Heart left ventricle (tissue), 16 donors: ENCODE measurements at places on chromosomes 4 and X. TPM values are rescaled to one million over a fixed set of nuclear protein-coding genes. Genes with fewer than 3 reads are reported as not detected.

The MAOB gene
- total RNA-seq, result 140 TPM

The ENPEP gene
- total RNA-seq, result 3.5 TPM

DNA sequence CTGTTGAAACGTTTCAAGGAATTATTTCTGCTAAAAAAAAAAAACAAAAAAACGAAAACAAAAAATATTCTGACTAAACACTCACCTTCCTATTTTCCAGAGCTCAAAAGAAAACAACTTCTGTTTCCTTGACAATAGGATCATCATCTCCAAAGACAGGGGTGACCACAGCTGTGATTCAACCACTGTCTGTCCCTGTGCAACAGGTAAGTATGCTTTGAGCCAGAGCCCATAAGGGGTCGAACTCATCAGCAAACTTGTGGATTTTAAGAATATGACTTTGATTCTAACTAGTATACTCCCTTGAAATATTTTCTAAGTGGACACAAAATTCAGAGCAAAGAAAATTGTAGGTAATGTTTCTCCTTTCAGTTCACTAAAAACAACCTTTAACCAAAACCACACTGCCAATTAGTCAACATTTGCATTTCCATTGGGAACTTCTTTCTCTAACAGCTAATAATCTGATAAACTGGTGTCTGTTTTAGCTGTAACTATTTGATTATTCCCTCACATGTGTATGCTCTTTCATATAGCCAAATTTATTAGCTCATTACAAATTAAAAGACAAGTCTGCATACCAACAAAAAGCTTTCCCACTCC, 186.1 kb downstream of the PALLD start:
- no peak overlapping the region for H3K27ac ChIP-seq
- no peaks in the 10 kb centered on the region for H3K27me3 ChIP-seq
- H3K4me3 ChIP-seq, result no peak overlapping the region
- H3K36me3 ChIP-seq, result peaks cover 75% of the 10 kb centered on the region
- no peak for DNase-seq
- no peaks in the 10 kb centered on the region for H3K4me1 ChIP-seq

DNA sequence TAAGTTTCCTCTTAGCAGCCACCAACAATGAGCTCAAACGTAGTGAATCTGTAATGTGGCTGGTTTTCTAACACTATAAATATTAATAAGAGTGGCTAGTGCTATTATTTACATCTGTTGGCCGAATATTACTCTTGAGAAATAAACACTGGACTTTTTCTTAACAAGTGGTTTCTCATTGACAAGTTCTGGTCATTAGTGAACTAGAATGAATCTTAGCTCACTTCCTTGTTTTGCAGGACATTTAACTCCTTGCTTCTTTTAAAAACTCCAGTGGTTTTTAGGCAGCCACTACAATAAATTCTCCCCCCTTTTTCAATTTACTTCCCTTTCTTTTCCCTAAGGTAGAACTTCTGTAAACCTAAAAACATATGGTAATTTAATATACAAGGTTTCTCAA, 177.2 kb downstream of the ARAP2 start:
- no peak for DNase-seq
- H3K27ac ChIP-seq, result no peak overlapping the region
- no peaks in the 10 kb centered on the region for H3K36me3 ChIP-seq
- H3K27me3 ChIP-seq, result no peaks in the 10 kb centered on the region

GRCh38 chr4:87052615-87053014, 117.8 kb downstream of the AFF1 start:
- H3K27me3 ChIP-seq, result no peaks in the 10 kb centered on the region
- peaks cover 23% of the 10 kb centered on the region for H3K36me3 ChIP-seq
- peaks cover 32% of the 10 kb centered on the region for H3K4me1 ChIP-seq
- peak overlapping the region; percentile 80 for H3K27ac ChIP-seq

GRCh38 chrX:150966235-150966634, 16.9 kb upstream of the HMGB3 start:
- DNase-seq, result no peak
- no peak overlapping the region for H3K27ac ChIP-seq
- no peaks in the 10 kb centered on the region for H3K36me3 ChIP-seq

GRCh38 chr4:165738571-165738970, 134.5 kb upstream of the TLL1 start:
- no peaks in the 10 kb centered on the region for H3K4me1 ChIP-seq
- no peak for DNase-seq
- H3K4me3 ChIP-seq, result no peak overlapping the region
- no peaks in the 10 kb centered on the region for H3K27me3 ChIP-seq
- H3K27ac ChIP-seq, result no peak overlapping the region
- no peaks in the 10 kb centered on the region for H3K36me3 ChIP-seq

GRCh38 chr4:105963461-105964400, 68.5 kb downstream of the NPNT start:
- no peak overlapping the region for H3K4me3 ChIP-seq
- H3K27me3 ChIP-seq, result no peaks in the 10 kb centered on the region
- no peak overlapping the region for H3K27ac ChIP-seq
- no peaks in the 10 kb centered on the region for H3K36me3 ChIP-seq
